AML-193 (cell line): ENCODE measurements at places on chromosomes 2 and 18.

GRCh38 chr2:196808083-196808665, 981 bp downstream of the C2orf66 start:
- DNase-seq = no peak

GRCh38 chr2:67719351-67719750, 322.2 kb downstream of the ETAA1 start:
- no peak for DNase-seq

DNA sequence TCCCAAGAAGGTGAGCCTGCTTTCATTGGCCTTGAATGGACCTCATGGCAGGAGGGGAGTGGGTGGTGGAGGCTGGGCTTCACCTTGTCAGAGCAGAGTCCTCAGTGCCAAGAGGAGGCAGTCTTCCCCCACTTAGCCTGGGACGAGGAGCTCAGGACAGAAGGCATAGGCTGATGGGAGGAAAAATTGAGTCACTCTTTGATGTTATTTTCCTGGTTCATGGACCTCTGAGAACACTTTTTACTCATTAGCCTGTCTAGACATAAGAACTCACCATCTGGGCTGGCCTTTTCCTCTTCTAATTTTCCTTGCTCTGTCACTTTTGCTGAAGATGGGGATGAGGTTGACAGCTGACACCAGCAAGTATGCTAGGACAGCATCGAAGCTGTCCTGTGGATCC, 225.7 kb upstream of the TNP1 start:
- DNase-seq = no peak

DNA sequence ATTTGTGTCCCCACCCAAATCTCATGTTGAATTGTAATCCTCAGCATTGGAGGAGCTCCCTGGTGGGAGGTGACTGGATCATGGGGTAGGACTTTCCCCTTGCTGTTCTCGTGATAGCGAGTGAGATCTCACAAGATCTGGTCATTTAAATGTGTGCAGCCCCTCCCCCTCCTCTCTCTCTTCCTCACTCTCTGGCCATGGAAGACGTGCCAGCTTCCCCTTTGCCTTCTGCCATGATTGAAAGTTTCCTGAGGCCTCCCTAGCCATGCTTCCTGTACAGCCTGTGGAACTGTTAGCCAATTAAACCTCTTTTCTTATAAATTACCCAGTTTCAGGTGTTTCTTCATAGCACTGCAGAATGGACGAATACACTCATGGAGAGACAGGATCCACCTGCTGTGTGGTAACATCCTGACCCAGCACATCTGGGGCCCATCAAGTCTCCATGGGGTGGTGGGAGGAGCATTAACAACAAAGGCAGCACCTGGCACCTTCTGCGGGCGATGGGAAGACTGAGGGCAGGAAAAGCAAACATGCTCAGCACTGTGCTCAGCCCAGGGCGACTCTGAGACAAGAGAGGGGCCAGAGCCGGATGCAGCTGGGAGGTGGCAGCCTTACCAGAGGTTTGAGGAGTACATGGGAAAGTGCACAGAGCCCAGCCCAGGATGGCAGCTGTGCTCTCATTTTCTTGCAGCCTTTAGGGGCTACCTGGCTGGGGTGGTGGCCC, 16.2 kb upstream of the ALPP start:
- no peak for DNase-seq

GRCh38 chr18:59505356-59505755, 146.3 kb upstream of the LMAN1 start:
- DNase-seq = no peak

GRCh38 chr2:8303322-8303832, 378.5 kb upstream of the ID2 start:
- DNase-seq = peak; percentile 76

DNA sequence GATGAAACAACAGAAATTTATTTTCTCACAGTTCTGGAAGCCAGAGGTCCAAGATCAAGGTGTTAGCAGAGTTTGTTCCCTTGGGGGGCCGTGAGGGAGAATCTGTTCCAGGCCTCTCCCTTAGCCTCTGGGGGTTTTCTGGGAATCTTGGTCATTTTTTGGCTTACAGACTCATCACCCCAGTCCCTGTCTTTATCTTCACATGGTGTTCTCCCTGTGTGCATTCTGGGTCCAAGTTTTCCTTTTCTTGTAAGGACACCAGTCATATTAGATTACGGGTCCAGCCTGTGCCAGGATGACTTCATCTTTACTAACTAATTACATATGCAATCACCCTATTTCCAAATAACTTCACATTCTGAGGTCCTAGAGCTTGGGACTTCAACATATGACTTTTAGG, 292.5 kb upstream of the TRIB2 start:
- DNase-seq = no peak

DNA sequence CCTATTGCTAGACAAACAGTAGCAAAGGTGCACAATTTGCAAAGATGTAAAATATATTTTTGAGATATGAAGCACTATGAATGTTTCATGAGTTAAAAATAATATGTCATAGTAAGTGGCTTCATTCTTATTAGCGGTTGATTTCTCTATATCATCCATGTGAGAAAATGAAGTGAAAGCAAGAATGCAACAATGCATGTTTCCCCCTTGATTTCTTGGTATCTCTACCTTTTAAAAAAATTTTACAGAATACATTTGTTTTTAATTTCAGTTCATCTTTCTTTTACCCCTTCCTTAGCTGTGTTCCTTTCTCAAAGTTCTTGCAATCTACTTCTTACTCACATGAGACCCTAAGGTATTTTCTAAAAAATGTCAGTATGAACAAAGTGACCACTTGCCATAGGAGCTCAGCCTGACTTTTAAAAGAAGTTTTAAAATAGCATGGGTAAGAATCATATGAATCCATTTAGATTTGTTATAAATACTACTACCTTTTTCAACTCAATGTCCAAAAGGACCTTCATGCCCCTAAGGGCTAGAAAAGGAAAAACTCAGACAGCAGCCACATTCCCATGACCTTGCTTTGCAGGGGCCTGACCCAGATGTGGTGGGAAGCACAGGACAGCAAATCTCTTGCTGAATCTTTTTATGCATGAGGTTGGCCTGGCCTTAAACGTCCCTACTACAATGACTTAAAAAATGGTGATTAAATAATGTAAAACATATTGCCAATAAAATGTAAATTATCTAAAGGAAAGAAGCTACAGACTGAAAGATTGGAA, 14.8 kb upstream of the SLC38A11 start:
- DNase-seq = no peak

DNA sequence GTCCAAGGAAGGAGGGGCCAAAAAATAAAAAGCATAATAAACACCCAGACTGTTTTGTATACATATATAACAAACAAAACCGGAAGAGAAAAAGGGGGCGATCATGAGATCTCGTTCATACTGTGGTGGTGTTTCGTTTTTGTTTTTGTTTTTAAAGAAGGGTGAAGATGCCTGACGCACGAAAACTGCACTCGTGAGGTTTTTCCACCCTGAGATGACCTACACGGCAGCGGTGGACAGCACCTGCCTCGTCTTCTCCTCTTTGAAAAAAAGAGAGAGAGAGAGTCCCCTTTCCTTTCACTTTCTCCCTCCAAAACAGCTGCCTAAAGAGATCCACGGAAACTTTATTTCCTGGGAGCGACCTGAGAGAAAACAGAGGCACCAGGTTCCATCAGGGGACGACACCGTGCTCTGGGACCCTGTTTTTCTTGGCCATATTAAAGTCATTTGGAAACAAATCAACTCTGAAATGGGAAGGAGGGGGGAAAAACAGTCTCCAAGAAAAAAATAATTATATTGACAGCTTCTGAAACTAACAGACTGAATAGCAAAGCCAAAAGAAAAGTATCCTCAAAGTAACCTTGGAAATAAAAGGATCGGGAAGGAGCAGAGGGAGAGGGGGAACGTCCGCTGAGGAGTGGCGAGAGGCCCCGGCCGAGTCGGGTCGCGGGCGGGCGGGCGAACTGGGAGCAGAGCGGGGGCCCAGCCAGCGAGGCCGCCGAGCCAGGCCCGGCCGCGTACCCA, 3.5 kb downstream of the POU3F3 start:
- no peak for DNase-seq

- no peak for DNase-seq
These were observed 107.1 kb downstream of the NFATC1 start for GRCh38 chr18:79502782-79503181.

- no peak for DNase-seq
These were observed 37.6 kb downstream of the SMAD7 start for GRCh38 chr18:48913201-48913600.

DNA sequence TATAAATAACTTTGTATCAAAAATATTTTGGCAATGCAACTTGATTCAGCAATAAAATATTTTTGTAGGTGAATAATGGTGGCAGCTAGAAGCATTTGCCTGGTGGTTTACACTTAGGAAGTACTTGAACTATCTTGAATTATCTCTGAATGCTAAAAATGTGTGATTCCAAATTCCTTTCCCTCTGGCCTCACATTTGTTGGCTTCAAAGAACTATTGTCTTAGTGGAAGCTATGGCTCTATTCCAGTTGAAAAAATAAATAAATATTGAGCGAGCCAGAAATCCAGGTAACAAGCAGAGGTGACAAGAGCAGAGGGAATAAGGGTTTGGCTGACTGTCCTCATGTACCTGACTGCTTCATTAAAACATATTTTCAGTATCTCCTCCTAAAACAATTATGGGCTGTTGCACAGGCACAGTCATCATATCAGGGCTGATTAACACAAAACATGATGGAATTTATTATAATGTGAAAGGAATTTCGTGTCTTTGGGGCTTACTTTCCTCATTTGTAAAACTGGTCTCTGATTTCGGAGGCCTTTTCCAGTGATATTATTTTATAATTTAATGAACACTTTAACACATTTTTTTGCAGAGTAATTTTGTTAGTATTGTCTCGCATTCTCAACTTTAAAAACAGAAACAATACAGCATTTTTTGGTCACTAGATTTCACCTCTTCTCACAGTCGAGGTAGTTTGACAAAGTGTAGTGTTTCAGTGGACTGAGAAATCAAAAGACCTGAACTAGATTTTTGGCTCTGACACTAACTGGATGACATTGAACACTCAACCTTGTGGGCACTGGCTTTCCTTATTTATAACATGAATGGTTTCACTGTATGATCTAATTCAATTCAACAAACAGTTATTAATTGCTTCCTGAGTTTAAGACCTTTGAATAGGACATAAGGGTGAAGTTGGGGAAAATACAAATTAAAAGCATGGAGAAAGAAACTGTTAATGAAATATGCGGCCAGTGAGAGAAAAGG, 7.8 kb upstream of the CAVIN2 start:
- no peak for DNase-seq

- DNase-seq = peak; percentile 98
These were observed at the start of gene ATF2 for GRCh38 chr2:175167792-175168563. Gene ATF2 (minus strand): TSS chr2:175168203. CDS start chr2:175136443, 31,760 bp downstream.

DNA sequence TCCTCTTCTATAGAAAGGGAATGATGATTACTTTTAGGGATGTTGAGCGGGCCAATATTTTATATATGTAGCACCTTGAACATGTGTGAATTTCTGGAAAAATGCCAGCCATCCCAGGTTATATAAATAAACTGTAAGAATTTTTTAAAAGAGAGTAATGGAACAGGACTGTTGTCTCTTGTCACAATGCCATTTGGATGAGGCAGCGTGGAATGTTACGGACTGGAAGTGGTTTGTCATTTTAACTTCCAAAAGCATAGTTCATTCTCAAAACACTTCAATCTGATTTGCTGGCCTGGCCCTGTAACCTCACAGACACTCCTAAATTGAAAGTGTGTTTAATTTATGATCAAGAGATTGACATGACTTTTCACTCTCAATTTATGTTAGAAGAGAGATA, 70.8 kb downstream of the TPGS2 start:
- DNase-seq = no peak

DNA sequence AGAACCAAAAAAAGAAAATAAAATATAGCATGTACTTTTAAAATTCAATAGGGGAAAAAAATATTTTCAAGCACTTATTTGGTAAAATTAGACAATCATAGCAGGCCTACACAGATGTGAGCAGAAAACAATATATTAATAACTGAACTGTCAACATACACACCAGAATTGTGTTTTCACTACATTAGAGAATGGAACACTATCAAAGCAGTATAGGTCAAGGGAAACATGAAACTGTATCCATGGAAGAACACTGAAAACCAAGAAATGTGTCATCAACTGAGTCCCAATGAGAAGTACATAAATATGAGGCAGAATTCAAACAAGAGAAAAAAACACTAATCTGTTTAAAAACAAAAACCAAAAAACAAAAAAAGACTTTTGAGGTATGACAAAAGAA, 132.4 kb downstream of the USP34 start:
- no peak for DNase-seq

DNA sequence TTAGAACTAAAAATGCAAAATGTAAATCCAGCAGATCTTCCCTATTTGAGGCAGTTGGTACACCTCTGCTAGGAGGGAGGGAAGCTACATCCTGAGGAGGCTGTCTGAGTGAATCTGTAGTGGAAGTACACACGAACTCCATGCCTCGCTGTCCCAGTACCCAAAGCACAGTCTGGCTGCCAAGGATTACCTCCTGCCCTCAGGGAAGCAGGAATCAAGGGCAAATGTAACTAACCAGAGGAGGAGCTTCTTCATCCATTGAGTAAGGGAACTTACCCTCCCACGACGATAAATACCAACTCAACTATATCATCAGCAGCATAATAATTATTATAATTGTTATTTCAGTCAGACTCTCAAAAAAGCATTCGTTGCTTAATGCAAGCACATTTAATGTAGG, 2.1 kb downstream of the DHRS9 start:
- no peak for DNase-seq

- DNase-seq = no peak
These were observed 327.0 kb upstream of the HS6ST1 start for GRCh38 chr2:128645631-128646030.

DNA sequence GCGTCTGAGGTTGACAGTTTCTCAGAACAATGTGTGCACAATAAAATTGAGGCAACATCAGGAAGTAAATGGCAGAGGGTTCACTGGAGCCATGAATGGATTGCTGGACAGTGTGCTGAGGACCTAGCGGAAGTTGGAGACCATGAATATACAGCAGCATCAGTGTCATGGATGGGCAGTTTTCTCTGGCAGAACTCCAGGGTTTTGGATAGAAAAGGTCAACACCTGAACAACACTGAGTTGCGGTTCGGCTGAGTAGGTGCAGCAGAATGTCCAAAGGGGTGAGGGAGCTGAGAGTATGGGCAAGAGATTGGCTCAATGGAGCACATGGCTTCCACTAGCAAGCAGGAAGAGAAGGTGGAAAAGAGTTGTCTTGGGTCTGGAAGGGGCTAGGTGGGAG, 73.7 kb downstream of the DNER start:
- no peak for DNase-seq

- DNase-seq = peak; percentile 12
These were observed 233.7 kb downstream of the METTL4 start for GRCh38 chr18:2337552-2338141.

- no peak for DNase-seq
These were observed 622.3 kb upstream of the ACVR2A start for GRCh38 chr2:147222506-147222905.
